Bronchial smooth muscle cell (primary cell): ENCODE measurements at places on chromosomes 5 and 9. TPM values are rescaled to one million over a fixed set of nuclear protein-coding genes. Genes with fewer than 3 reads are reported as not detected.

The HAPLN1 gene
- 0.77 and 1.1 TPM in 2 replicates for total RNA-seq

The MEGF10 gene
- not detected in 2 replicates for total RNA-seq

The EDIL3 gene
- total RNA-seq = 15.3 and 44.8 TPM in 2 replicates

The PCDHA3 gene
- 0.32 and 0.34 TPM in 2 replicates for total RNA-seq

The GARIN3 gene
- not detected in 2 replicates for total RNA-seq

The PCDHGA2 gene
- 2.3 and 4.9 TPM in 2 replicates for total RNA-seq

The HTR1A gene
- not detected in 2 replicates for total RNA-seq

The ICE1 gene
- total RNA-seq = 13.2 and 15.4 TPM in 2 replicates

The FGD3 gene
- not detected in 2 replicates for total RNA-seq

The CDH6 gene
- total RNA-seq = 62.3 and 85.1 TPM in 2 replicates

The PALM2AKAP2 gene
- 1.9 and 3.0 TPM in 2 replicates for total RNA-seq

The SPATA31C1 gene
- not detected in 2 replicates for total RNA-seq

The DAB2IP gene
- 4.4 and 11.1 TPM in 2 replicates for total RNA-seq

The TRIM7 gene
- total RNA-seq = 1.7 and 3.0 TPM in 2 replicates

The COL27A1 gene
- total RNA-seq = 2.0 and 3.5 TPM in 2 replicates

The MARCHF11 gene
- total RNA-seq = not detected in 2 replicates

The EGFL7 gene
- 6.1 and 8.7 TPM in 2 replicates for total RNA-seq

The PDLIM7 gene
- 45.0 and 63.5 TPM in 2 replicates for total RNA-seq

The ARRDC1 gene
- total RNA-seq = 11.7 and 11.8 TPM in 2 replicates

The ADCY2 gene
- total RNA-seq = under 0.01 TPM in 1 of 2 replicates, not detected in the other

The SPATA31E1 gene
- total RNA-seq = under 0.01 TPM in 1 of 2 replicates, not detected in the other

The TNFSF8 gene
- not detected in 2 replicates for total RNA-seq

The KCNN2 gene
- 0.16 TPM in 1 of 2 replicates, not detected in the other for total RNA-seq

The ZNF483 gene
- total RNA-seq = 1.9 and 2.2 TPM in 2 replicates

The PCDHB4 gene
- 0.94 TPM in 1 of 2 replicates, not detected in the other for total RNA-seq

The FCHSD1 gene
- total RNA-seq = 25.1 and 25.2 TPM in 2 replicates

The ARL14EPL gene
- total RNA-seq = 0.69 TPM in 1 of 2 replicates, not detected in the other

The KCNMB1 gene
- total RNA-seq = not detected in 2 replicates

The BARHL1 gene
- total RNA-seq = not detected in 2 replicates

The INSL4 gene
- total RNA-seq = not detected in 2 replicates

The GPR150 gene
- total RNA-seq = under 0.01 and 0.32 TPM in 2 replicates

The RAPGEF1 gene
- 13.7 and 14.9 TPM in 2 replicates for total RNA-seq

The IL4 gene
- not detected in 2 replicates for total RNA-seq

The ANKRD34B gene
- total RNA-seq = not detected in 2 replicates

The IL7R gene
- 0.17 and 0.79 TPM in 2 replicates for total RNA-seq

The GRIA1 gene
- 0.16 TPM in 1 of 2 replicates, not detected in the other for total RNA-seq

The LCN10 gene
- 0.16 TPM in 1 of 2 replicates, not detected in the other for total RNA-seq

The CARD6 gene
- total RNA-seq = 11.8 and 12.1 TPM in 2 replicates

The REEP2 gene
- 9.8 and 16.4 TPM in 2 replicates for total RNA-seq

The SOHLH1 gene
- not detected in 2 replicates for total RNA-seq

The SH3GL2 gene
- not detected in 2 replicates for total RNA-seq

The TAF11L10 gene
- not detected in 2 replicates for total RNA-seq

The LVRN gene
- total RNA-seq = 0.47 and 0.52 TPM in 2 replicates

The PCDHGC4 gene
- 3.2 and 3.3 TPM in 2 replicates for total RNA-seq

The F12 gene
- 0.34 and 0.63 TPM in 2 replicates for total RNA-seq

The MUSK gene
- 0.32 and 2.1 TPM in 2 replicates for total RNA-seq

The VCAN gene
- 388 and 432 TPM in 2 replicates for total RNA-seq

The ADAMTS12 gene
- 4.3 and 9.8 TPM in 2 replicates for total RNA-seq

The SEMA6A gene
- 0.09 and 0.16 TPM in 2 replicates for total RNA-seq

The GFI1B gene
- total RNA-seq = not detected in 2 replicates

The MYO10 gene
- 33.6 and 45.9 TPM in 2 replicates for total RNA-seq

The RANBP17 gene
- total RNA-seq = 7.2 and 12.9 TPM in 2 replicates

The OR1Q1 gene
- total RNA-seq = not detected in 2 replicates

The MED27 gene
- 9.9 and 11.6 TPM in 2 replicates for total RNA-seq

The ADGRD2 gene
- total RNA-seq = not detected in 2 replicates

The ANGPTL2 gene
- total RNA-seq = 55.8 and 75.3 TPM in 2 replicates

The HNRNPK gene
- total RNA-seq = 349 and 403 TPM in 2 replicates

The PCDHGA12 gene
- total RNA-seq = 7.4 and 15.8 TPM in 2 replicates

The TYRP1 gene
- not detected in 2 replicates for total RNA-seq
